ENCODE measurements at places on chromosomes 16 and 17.

DNA sequence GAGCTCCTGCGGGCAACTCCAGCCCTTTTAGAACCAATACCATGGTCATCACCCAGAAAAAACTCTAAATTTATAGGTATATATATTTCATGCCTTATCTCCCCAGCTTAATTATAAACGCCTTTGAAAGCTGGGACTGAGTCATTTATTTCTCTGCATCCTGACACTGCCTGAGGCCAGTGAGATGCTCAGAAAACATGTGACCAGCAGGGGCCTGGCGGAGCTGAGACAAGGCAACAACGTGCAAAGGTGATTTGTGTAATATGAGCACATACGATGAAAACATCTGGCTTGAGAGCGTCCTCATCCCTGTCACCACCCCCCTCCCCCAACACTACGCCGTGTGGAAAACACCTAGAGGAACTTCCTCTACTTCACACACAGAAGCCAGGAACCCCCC, 22.7 kb downstream of the NXN start:
- DNase-seq, result no peak

DNA sequence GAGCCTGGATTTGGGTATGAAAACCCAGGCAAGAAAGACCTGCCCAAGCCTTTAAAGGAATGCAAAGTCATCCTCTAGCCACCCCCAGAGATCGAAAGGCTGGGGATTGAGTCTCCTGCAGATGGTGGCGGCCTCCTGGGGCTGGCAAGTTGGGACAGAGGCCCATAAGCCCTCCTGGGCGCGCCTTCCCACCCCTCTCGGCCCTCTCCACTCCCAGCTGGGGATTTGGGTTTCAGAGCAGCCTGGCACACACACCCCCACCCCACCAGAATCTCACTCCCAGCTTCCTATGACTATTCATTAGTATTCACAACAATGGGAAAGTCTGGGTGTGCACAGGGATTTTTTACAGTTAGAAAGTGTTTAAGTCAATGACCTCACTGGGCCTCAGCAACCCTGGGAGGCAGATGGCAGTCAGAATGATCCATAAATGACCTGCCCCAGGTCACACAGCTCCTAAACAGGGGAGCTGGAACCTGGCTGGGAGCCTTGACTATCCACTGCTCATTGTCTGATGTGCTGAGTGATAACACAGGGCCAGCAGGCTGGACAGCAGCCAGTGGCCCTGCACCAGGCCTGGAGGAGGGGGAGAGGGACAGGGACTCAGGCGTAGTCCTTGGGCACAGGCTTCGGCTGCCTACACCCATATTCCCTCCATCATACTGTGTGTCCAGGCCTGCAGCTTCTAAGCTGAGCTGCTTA, 12.1 kb downstream of the NHERF1 start:
- no peak for DNase-seq

DNA sequence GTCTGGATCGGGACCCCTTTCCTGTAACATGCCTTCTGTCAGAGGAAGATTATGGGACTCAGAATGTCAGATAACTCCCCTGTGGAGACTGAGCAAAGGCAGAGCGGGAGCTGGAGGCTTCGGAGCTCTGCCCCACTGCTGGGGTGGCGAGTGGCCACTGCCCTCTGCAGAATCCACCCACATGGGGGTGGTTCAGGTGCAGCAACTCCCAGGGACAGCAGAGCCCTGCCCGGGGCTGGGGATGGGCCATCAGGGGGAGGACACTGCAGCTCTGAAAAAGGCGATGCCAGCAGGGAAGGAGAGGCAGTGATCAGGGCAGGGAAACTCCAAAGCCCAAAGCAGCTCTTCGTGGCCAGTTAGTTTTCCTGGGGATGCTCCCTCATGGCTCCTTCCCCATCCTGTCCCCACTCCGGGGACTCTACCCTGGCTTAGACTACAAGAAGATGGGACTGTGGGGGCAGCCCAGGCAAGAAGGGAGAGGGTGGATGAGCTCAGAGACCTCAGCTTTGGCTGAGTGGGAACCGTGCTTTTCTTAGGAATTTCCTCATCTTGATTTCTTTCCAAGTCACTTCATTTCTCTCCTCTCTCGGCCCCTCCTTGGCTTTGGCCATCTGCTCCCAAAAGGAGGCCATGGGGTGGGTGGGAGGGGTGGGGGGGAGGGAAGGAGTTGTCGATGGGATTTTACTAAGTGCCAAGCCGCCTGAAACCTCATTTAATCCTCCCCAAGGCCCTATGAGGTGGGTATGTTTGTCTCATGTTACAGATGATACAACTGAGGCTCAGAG, 4.0 kb downstream of the CA4 start:
- no peak for DNase-seq

DNA sequence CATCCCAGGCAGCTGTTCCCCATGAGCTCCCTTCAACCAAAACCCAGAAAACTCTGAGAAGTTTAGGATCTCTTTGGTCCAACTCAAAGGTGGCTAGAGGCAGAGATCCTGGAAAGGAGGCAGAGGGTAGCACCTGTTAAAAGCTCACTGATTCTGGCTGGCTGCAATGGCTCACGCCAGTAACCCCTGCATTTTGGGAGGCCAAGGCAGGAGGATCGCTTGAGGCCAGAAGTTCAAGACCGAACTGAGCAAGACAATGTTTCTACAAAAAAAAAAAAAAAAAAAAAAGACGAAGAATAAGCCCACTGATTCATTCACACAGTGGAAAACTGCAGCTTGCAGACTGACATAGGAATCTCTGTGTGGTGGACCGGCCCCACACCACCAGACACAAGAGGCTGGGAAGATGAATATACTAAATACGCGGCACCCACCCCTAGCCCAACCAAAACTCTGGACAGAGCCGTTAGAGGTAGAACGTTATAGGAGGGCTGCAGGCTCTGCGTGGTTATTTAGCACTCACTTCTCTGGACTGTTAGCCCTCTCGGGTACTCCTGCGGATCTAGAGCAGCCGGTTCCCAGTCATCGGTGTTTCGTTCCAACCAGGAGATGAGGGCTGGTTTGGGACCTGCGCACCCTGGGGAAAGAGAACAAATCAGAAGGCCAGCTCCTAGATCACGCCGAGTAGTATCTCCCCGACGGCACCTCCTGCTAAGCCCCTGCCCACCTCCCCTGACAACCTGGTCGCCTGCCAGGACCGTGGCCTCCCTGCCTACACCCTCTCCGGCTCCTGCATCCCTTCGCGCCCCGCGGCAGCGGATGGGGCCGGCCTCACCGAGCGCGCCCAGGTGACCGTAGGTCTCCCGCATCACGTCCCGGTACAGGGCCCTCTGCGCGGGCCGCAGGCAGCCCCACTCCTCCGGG, 925 bp downstream of the ZNF689 start:
- DNase-seq, result peak; percentile 43

DNA sequence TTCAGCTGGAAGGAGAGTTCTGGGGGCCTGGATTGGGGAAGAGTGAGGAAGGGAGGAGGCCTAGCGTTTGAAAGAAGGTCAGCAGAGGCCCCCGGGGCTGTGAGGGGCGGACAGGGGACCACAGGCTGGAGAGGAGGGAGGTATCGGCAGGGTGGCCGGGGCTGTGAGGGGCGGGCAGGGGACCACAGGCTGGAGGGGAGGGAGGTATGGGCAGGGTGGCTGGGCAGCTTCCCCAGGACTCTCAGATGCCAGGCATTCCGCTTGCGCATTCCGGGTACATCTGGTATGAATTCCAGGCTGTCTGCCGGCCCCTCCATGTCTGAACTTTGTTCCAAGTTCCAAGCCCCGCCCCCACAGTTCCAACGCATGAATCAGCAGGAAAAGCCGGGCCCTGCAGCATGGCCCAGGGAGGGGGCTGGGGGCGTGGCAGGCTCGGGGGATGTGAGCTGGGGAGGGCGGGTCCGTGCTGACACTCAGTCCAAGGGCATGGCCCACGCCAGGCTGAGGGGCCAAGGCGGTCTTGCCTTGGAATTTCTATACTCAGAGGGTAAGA, 4.3 kb upstream of the TLCD2 start:
- peak; percentile 89 for DNase-seq

DNA sequence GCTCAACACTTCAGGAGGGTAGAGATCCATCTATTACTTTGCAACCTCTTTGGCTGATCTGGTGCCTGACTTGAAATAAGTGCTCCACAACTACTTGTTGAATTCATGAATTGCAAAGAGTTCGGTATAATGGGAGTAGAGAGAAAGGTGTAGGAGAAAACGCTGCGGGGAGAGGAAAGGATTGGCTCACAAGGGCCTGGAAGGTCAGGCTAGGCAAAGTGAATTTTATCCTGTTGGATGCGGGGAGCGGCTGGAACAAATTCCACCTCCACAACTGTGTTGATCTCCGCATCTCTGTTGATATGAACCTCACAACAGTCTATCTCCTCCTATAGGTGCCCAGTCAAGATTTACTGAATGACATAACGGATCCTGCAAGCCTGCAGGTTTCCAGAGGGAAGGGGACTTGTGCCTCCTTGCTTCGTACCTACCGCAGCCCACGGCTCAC, 684 bp downstream of the SLX4 start:
- DNase-seq, result peak; percentile 36

- no peak for DNase-seq
These were observed 48.0 kb downstream of the TMEM235 start for GRCh38 chr17:78279360-78279990.

DNA sequence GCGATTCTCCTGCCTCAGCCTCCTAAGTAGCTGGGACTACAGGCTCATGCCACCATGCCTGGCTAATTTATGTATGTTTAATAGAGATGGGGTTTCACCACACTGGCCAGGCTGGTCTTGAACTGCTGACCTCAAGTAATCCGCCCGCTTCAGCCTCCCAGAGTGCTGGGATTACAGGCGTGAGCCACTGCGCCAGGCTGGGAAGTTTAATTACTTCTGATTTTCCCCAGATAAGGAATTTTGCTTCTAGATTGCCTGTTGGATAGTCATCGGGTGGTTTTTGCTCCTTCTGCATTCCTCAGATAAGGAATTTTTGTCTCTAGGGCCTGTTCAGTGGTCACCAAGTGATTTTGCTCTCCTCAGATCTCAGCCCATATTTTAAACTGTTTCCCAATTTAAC, 112.5 kb downstream of the MAP2K4 start:
- no peak for DNase-seq

GRCh38 chr16:85615852-85616606, 2.9 kb downstream of the GSE1 start:
- peak; percentile 79 for DNase-seq

GRCh38 chr17:77164483-77165091, 23.8 kb downstream of the SEC14L1 start:
- DNase-seq, result peak; percentile 94

GRCh38 chr17:48577330-48577945, 712 bp downstream of the HOXB4 start:
- no peak for DNase-seq

- DNase-seq, result no peak
These were observed 36.1 kb upstream of the COX10 start for GRCh38 chr17:14033166-14033565.

DNA sequence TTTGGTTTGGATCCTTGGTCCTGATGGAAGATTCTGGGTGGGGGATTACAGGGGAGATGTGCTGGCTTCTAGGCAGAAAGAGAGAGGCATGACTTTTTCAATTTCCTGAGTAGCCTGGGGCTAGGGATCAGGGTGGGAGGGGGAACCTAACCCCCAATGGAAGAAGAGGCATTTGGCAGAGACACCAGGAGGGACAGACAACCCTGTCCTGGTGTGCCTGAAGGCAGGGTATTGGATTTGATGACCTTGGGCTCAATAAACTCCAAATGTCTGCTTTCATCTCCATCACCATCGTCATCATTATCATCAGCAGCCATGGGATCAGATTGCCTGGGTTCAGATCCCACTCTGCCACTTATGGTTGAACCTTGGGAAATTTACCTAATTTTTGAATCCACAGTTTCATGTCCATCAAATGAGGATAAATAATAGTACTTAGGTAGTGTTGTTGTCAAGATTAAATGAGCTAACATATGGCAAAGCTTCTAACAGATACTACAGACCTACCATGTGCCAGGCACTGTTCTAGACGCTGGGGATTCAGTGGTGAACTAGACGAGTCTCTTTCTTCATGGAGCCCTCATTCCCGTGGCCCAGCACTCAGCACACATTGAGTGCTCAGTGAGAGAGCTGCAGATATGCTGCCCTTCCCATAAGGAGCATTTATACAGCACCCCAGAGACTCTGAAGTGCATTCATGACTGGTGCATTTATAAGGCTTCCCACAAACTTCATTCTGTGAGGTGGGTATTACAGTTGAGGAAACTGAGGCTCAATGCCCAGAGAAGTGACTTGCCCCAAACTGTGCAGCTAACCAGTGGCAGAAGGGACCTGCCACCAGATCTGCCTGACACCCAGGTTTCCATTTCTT, 26.8 kb downstream of the IGFBP4 start:
- DNase-seq, result no peak

GRCh38 chr17:13562271-13562800, 39.4 kb downstream of the HS3ST3A1 start:
- DNase-seq, result no peak

- no peak for DNase-seq
These were observed 130.1 kb upstream of the HLF start for GRCh38 chr17:55134486-55135157.

DNA sequence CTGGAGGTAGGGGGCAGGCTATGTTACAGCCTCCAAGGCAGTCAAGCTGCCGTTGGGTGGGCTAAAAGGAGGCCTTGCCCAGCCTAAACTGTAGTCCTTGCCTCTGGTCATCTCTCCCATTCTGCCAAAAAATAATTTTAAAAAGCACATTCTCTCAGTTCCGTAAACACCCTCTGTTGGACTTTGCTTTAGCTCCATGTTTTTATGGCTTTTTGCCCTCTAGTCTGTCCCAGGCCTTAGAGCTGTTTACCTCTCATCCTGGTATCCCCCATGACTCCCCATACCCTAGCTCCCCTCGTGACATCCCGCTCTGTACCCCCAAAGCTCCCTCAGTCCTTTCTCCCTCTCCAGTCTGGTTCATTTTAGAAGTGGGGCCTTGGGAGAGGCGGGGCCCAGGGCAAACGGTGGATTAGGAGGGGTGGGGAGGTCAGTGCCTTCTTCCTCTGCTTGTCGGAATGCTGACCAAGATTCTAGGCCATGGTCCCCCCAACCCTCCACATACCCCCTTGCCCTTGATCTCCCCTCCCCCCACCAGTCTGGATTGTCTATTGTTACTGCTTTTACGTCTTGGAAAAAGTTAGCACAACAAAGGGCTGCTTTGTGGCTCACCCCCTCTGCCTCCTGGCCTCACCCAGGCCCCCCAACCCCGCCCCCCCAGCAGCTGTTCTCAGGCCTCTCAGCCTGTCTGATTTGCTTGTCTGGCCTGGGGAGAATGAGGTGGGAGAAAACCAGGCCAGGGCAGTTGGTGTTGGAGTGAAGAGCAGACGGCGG, 18.4 kb downstream of the GJD3 start:
- no peak for DNase-seq

DNA sequence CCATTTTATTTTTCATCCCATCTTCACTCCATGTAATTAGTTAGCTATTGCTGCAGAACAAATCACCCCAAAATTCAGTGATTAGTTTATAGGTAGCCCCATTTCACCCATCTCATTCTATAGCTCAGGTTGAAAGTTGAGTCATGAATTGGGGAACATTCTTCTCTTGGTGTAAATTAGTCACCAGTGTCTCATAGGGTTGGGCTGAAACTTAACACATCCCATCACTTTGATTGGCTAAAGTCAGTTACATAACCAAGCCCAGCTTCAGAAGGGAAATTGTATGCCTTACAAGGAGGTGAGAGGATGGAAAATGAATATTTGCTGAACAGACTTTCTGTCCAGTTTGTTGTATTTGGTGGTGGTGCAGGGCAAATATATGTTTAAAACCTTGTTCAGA, 477.5 kb downstream of the WWOX start:
- DNase-seq, result no peak

All from cerebellar cortex (tissue), 1 donor.